NCI-H1048 (cell line): ENCODE measurements at places on chromosomes 3 and 15.

GRCh38 chr3:171248426-171249111, 211.6 kb downstream of the TNIK start:
- no peak for DNase-seq

DNA sequence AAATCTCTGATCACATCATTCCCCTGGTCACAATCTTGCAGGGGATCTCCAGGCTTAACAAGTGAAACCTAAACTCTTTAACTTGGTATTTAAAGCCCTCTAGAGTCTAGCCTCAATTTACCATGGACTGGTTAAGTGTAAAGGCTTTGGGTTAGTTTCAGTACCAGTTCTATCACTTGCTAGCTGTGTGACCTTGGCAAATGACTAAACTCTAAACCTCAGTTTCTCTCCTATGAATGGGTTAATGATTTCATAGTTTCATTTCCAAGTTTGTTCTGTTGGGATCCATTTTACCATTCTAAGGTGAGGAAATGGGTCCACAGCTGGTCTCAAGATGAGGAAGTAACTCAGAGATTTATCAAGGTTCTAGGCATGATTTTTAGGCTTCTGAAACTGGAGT, 38.8 kb upstream of the TIMP4 start:
- no peak for DNase-seq

- no peak for DNase-seq
These were observed 115.1 kb downstream of the TAFA4 start for GRCh38 chr3:68817243-68817642.

GRCh38 chr3:60363817-60364216, 887.4 kb downstream of the FHIT start:
- DNase-seq = no peak

DNA sequence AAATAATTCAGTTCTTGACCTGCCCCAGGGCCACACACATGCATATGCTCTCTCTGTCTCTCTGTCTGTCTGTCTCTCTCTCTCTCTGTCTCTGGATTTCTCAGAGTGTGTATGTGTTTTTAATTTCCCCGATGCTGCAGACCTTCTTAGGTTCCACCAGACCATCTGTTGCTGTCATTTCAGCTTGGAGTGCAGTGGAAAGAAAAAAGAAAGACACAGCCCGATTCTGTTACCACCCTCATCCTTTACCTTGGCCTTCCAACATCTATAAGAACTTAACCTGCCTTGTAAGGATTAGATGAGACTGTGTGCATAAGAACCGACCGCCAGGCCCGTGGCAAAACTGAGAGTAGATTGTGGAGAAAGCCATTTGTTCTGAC, 9.7 kb upstream of the PGPEP1L start:
- DNase-seq = no peak

DNA sequence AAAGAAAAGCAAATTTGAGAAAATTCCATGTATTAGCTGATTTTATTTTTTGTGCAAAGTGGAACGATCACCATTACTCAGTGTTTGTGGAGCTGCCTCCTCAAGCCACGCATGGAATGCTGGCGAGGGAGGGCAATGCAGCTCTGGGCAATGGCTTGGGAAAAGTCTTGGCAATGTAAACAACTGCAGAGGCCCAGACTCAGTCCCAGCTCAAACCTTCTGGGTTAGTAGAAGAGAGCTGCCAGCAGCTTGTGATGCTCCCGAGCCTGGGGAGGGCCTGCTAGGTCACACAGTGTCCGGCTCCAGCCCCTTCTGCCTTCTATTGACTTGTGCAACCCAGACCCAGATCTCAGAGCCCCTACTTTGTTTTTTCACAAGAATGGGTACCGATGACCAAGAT, 4.3 kb downstream of the EPHB1 start:
- no peak for DNase-seq

DNA sequence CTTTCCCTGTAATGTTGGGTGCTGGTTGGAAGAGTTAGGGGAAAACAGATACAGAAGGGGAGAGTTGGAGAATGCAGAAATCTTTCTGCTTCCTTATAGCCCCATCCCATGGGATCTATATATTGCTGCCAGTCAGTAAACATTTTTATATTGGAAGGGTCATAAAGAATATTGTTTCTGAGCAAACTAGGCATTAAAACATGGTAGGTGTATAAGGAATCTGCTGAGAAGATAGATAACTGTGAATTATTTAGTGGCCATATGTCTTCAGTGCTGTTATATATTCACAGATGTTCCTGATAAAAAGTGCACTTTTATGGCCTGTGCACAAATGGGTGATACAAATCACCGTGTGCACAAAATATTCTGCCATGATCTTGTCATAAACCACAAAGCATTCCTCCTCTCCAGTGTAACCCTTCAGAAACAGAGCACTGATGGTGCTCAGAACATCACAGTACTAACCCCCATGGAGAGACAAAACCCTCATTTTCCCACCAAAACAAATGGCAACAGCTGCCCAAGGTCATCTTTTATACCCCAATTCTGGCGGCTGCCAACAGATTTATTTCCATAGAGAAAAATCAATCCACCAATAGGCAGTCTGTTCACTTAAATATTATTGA, 269.3 kb downstream of the SLC9A9 start:
- DNase-seq = no peak

GRCh38 chr15:37253877-37254276, 153.5 kb upstream of the MEIS2 start:
- no peak for DNase-seq

DNA sequence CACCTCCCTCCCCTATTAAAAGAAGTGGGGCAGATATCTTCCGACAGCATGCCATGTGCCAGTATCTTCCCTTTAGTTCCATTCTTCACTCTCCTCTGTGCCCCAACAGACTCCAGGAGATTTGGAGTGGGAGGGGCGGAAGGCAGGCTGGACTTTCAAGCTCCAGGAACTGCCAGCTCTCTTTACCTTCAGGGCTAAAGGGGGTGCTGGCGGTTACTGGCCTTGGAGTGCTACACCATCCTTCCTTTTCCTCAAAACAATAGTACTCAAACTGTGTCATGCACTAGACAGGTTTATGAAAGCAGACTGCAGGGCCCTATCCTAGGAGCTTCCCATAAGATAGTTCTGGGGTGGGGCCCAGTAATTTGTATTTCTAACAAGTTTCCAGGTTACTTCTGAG, 6.0 kb downstream of the LINS1 start:
- no peak for DNase-seq

DNA sequence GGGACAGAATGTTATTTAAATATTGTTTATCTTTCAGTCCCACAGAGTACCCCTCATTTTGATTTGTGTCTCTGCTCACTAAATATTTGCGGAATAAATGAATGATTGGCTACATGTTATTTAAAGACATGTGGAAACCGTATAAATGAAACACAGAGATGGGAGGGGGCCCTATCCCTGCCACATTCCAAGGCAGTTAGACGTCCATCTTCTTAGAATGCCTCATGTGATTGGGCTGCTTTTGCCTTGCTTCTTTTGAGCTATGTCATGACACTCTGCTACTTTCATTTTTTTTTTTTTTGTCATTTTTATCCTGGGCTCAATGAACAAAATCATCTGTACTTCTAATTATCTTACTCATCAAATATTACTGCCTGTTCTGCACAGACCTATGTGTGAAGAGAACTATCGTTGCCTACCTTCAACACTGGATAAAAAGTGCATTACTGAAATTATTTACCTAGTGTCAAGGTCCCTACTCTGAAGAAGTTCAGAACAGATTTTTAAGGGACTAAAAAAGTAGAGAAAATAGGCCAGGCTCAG, 83.9 kb upstream of the FAM98B start:
- no peak for DNase-seq

DNA sequence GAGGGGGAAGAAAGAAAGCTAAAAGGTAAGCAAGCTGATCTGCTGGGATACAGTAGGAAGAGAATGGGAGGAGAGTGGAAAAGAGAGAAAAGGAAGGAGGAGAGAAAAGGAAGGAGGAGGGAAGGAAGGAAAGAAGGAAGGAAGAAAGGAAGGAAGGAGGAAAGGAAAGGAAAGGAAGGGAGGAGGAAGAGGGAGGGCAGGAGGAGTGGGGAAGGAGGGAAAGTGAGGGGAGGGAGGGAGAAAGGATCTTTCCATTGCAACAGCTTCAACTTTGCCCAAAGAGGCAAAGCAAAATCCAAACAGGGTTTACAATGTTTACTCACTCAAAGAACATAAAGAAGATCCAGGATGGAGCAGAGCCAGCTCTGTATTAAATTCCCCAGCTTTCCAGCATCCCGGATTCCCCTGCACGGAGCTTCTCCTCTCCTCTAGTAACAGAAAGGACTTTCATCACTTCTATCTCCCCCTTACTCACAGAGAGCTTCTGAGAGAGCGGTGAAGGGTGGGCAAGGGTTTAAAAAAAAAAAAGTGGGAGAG, 494.2 kb upstream of the PROK2 start:
- no peak for DNase-seq

- no peak for DNase-seq
These were observed 471.2 kb downstream of the NR2F2 start for GRCh38 chr15:96801576-96802150.

GRCh38 chr15:48532946-48533345, 112.6 kb downstream of the FBN1 start:
- no peak for DNase-seq

DNA sequence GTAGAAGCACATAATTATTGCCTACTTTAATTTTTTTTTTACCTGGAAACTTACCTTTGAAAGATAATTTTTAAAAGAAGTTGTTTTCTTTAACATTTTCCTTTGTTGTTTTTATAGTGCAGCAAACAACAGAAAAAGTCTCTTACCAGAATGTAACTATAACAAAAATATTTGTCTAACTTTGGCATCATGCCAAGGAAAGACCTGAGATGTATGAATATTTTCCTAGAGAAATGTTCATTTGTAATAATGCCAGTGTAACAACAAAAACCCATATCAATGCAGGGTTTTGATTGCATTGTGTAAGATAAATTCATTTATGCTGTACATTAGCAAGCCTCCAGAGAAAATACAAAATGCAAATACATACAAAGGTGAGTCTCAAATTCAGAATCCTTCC, 775.7 kb downstream of the SI start:
- DNase-seq = no peak

GRCh38 chr15:74337146-74337545, 30.3 kb downstream of the CYP11A1 start:
- DNase-seq = no peak

GRCh38 chr3:128334086-128334645, 132.5 kb downstream of the DNAJB8 start:
- no peak for DNase-seq

GRCh38 chr15:49490966-49491365, 67.9 kb downstream of the FGF7 start:
- no peak for DNase-seq

GRCh38 chr15:44735482-44736180, 697 bp upstream of the TRIM69 start:
- no peak for DNase-seq

DNA sequence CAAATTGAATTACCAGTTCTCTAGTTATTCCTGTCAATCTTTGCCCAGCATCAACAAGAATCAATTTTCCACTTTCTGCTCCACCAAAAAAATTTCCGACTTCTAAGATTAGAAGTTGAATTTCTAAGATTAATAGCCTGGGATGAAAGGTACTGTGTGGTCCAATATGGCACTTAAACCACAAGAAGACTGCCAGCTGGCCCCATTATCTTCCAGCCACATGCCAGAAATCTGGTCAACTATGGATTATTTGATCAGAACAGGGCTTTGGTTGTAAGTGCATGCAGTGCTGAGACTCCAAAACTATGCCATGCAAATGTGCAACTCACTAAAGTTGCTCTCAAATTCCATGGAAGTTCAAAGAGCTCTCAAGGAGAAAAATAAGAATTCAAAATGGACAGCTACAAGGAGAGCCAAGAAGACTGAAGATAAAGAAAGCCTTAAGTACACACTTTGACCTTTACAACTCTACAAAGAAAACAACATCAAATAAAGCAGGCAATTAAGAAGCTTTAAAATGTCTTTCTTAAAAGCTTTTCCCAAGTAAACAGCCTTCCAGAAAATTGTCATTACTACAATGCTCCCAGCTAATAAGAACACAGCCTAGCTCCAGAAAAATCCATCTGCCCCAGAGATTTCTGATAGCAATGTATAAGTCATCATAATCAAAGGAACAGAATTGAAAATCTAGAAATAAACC, 64.2 kb downstream of the ST3GAL6 start:
- DNase-seq = no peak

DNA sequence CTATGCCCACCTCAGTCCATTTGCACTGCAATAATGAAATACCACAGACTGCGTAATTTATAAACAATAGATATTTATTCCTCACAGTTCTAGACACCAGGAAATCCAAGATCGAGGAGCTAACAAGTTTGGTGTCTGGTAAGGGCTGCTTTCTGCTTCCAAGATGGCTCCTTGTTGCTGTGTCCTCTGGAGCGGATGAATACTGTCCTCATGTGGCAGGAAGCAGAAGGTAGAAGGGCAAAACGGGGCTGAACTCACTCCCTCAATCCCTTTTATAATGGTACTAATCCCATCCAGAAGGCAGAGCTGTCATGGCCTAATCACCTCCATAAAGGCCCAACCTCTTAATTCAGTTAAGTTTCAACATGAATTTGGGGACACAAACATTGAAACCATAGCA, 75.3 kb downstream of the P2RY1 start:
- DNase-seq = no peak

GRCh38 chr3:13515786-13516759, 32.9 kb upstream of the FBLN2 start:
- no peak for DNase-seq

GRCh38 chr15:62085740-62086139, 19.0 kb downstream of the C2CD4A start:
- no peak for DNase-seq

DNA sequence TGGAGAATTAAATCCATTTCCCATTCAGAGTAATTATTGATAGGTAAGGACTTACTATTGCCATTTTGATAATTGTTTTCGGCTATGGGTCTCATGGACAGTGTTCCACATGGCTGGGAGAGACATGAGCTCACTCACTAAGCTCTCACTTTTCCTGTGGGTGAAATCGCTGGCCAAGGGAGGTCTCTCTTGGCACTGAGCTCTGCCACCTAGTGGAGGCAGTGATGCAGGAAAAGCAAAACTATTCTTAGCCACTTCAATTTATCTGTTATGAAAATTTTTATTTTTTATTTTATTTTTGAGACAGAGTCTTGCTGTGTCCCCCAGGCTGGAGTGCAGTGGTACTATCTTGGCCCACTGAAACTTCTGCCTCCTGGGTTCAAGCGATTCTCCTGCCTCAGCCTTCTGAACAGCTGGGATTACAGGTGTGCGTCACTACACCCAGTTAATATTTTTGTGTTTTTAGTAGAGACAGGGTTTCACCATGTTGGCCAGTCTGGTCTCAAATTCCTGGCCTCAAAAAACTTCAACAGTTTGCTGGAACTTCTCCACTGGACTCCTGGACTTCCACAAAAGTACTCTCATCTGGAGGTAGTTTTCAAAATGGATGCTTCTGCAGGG, 4.7 kb upstream of the RNF13 start:
- no peak for DNase-seq

DNA sequence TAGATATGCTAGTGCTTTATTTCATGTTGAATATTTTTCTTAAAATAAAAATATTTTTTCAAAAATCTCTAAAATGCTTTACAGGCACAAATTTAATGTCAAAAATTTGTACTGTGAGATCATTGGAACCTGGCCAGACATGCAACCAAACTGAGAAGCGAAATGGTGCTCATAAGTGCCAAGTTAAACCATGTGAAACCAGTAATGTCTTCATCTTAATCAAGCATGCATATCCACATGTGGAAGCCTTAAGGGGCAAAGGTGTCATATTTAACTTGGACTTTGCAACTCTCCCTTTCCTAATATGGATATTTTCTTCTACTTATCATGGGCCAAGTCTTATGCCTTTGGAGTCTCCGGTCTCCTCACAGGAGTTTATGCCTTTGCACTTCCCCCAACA, 208.9 kb upstream of the COL8A1 start:
- DNase-seq = no peak
